ENCODE measurements at places on chromosomes 7 and 10.

GRCh38 chr10:27382176-27382575 lies 121.9 kb upstream of the RAB18 start:
- no peak for DNase-seq

- DNase-seq, result no peak
Measured at GRCh38 chr10:33410096-33410859, 75.8 kb upstream of the NRP1 start.

GRCh38 chr7:137928626-137929025 lies 73.3 kb downstream of the CREB3L2 start:
- no peak for DNase-seq

DNA sequence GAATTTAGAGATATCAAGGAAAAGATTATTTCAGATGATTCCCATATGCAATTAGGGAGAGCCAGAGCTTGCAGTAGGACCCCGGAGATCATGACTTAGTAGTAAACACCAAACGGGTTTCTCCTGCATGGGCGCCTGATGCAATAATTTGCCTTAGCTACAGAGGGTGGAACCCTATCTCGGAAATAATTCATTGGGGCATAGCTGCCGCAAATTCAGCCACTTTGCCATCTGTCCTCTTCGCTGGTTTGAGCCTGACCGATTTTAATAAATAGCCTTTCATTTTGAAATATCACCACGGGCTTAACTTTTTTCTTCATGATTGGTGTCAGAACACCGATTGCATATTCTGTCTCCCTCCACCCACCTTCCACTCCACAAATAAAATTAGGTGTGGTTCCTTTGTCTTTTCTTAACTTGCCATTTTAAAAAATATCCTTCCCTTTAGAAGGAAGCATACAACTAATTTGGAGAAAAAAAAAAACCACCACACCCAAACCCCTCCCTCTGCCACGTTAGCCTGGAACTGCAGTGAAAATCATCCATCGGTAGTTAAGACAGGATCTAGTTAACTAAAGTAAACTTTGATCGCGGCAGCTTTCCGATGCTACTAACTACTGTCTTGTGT lies 1.4 kb downstream of the GARS1 start:
- DNase-seq, result no peak

- DNase-seq, result no peak
Measured at GRCh38 chr7:55977831-55978230, 13.4 kb downstream of the NIPSNAP2 start.

GRCh38 chr7:73647725-73648592 lies 19.7 kb upstream of the VPS37D start:
- peak; percentile 34 for DNase-seq

GRCh38 chr7:117480978-117481377 lies 1.2 kb downstream of the CFTR start:
- no peak for DNase-seq

DNA sequence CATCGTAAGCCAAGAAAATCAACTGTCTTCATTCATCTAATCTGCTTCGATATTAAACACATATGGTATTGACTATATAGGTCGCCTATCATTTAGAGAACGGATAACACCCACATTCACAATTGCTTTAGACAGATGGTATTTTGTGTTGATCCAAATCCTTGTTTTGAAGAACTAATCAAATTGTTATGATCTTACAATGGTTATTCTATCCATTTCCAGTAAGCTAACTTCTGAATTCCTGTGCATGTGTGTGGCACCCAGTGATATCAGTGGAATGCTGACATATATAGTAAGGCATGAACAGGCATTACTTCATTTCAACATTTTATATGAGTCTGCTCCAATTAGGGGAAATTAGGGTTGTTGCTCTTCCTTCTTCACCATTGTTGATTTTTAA lies 98.8 kb downstream of the SEMA3E start:
- DNase-seq, result no peak

GRCh38 chr7:139737221-139738100 lies 40.3 kb downstream of the HIPK2 start:
- no peak for DNase-seq

- DNase-seq, result no peak
Measured at GRCh38 chr7:38330861-38331621, 57.6 kb upstream of the TARP start.

- DNase-seq, result no peak
Measured at GRCh38 chr7:120582916-120583315, 275.0 kb downstream of the TSPAN12 start.

DNA sequence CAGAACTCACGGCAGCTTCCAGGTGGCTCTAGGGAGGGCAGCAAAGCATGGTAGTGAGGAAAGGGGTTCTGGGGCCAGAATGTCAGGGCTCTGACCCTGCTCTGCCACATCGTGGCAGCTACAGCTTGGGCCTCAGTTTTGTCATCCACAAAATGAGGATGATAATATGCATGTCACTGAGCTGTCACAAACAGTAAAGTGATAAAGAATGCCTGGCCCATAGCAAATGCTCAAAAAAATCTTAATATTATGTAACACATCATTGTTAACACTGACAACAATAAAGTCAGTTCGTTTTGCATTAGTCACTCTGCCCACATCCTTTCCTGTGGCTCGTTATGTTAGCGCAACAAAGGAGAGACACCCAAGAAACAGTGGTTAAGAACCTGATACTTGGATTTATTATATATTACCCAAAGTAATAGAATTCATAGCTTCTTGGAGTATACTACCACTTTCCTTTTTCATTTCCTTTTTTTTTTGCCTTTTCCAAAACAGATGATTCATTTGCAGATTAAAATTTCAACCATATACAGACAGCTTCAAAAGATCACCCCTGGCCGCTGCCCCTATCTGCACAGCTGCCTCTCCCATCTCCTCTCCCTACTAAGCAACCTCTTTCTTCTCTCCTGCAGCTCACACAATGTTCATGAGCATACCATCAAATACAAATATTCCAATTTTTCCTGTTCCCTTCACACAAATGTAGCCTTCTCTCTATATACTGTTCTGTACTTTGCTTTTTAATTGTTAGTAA lies 45.5 kb upstream of the DDC start:
- peak; percentile 28 for DNase-seq

GRCh38 chr10:128943111-128943510 lies 523.9 kb upstream of the MGMT start:
- DNase-seq, result no peak

All from CD8-positive, alpha-beta T cell (primary cell).